ENCODE measurements at places on chromosomes 7 and 10. TPM values are rescaled to one million over a fixed set of nuclear protein-coding genes. Genes with fewer than 3 reads are reported as not detected.

DNA sequence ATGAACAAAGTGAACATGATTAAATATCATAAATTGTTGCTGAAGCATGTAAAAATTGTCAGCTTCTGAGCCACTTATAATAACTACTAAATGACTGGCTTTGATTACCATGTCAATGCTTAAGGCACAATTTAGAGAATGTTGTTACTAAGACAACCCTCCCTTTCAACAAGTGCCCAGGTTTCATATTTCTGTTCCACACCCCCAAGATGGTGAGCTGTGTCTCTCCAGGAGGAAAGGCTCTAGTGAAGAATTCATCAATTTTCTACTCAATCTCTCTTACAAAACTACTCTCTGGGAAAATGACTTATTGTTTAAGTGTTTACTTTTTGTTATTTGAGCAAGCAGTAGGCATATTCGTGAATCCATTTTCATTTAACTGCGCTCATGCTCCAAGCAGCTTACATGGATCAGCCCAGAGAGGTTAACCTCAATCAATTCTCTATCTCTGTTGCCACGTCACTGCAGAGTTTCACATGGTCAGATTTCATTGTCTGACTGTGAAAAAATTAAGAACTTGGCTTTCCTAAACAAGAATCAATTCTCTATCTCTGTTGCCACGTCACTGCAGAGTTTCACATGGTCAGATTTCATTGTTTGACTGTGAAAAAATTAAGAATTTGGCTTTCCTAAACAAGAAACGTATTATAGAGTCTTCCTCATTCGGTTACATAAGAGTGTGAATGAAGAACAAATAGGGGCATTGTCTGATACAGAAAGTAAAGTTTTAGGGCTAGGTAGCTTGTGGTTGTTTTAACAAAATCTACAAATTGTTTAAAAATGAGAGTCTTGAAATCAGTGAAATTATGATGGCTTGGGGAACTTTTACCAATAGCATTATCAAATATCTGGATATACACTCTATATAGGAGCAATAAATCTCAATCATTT, 49.7 kb downstream of the CCDC71L start:
- no peak for DNase-seq
- H3K4me1 ChIP-seq = peaks cover 59% of the 10 kb centered on the region
- H3K27ac ChIP-seq = no peak overlapping the region
- no peak overlapping the region for H3K4me3 ChIP-seq
- no peaks in the 10 kb centered on the region for H3K27me3 ChIP-seq
- H3K36me3 ChIP-seq = no peaks in the 10 kb centered on the region

DNA sequence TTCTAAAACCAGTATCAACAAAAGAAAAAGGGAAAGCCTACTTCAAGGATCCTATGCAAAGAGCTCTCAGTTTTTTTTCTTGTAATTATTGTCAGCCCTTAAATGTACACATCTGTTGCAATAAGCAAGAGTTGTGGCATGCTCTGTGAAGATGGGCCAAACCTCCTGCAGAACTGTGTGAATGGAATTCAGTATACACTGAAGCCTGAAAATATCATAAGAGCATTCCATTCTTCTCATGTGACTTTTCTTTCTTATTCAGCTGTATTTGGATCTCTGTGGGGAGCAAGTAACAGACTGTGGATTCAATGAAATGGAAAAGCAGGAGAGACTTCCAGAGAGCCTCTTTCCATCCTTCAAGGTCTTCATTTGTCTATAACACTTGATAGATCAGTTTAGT, 130.7 kb downstream of the SAMD9 start:
- H3K36me3 ChIP-seq = no peaks in the 10 kb centered on the region
- H3K4me3 ChIP-seq = no peak overlapping the region
- peak overlapping the region; percentile 78 for H3K27ac ChIP-seq
- no peak for DNase-seq
- peaks cover 22% of the 10 kb centered on the region for H3K4me1 ChIP-seq

DNA sequence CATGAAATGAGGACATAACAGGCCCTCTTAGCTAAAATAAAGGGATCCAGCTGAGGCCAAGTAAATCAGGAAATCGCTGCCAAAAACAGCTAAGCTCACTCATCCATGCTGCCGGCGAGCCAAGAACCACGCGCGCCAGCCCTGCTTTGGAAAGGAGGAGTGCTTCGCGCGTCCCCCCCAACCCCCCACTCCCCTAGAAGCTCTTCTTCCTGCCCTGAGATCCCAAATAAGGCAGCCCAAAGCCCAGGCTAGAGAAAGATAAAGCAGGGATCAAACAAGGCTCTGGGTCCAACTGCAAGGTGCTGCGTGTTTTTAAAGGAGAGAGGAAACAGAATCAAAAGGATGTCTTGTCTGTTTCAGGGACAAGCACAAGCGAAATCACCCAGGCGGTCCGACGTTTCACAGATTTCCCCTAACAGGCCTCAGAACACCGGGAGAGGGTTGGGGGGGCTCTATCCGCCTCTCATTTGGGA, 168.3 kb upstream of the AUTS2 start:
- H3K27ac ChIP-seq = no peak overlapping the region
- no peak for DNase-seq
- H3K36me3 ChIP-seq = peaks cover 2% of the 10 kb centered on the region
- peaks cover 7% of the 10 kb centered on the region for H3K4me1 ChIP-seq
- peaks cover 23% of the 10 kb centered on the region for H3K27me3 ChIP-seq

DNA sequence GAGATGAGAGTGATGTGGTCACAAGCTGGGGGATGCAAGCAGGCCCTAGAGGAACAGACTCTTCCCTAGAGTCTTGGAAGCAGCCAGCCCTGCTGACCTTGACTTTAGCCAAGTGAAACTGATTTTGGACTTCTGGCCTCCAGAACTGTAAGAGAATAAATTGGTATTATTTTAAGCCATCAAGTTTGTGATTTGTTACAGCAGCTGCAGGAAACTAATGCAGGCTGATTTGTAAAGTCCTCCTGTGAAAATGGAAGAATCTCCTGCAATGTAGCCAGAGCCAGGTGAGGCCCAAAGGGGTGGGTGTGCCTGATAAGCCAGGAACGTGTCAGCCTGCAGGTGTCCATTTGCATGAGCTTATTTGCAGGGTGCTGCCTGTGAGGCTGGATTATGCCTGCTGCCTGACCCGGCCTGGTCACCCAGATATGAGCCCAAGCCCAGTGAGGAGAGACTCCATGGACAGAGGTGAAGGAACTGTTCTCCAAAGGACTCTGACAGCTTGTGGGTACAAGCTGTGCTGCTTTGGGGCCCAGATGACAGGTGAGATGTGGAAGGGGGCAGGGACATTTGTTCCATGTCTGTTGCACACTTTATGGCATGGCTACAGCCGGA, 24.6 kb upstream of the PLEKHA1 start:
- peaks cover 4% of the 10 kb centered on the region for H3K27me3 ChIP-seq
- H3K36me3 ChIP-seq = no peaks in the 10 kb centered on the region
- peaks cover 3% of the 10 kb centered on the region for H3K4me1 ChIP-seq
- H3K27ac ChIP-seq = no peak overlapping the region
- DNase-seq = no peak
- no peak overlapping the region for H3K4me3 ChIP-seq

GRCh38 chr10:95312257-95312656, 21.5 kb upstream of the PDLIM1 start:
- no peaks in the 10 kb centered on the region for H3K36me3 ChIP-seq
- no peak overlapping the region for H3K4me3 ChIP-seq
- no peaks in the 10 kb centered on the region for H3K27me3 ChIP-seq
- peaks cover 42% of the 10 kb centered on the region for H3K4me1 ChIP-seq
- no peak for DNase-seq
- H3K27ac ChIP-seq = no peak overlapping the region

GRCh38 chr10:51269821-51270220, 195.5 kb downstream of the PRKG1 start:
- DNase-seq = no peak
- H3K27me3 ChIP-seq = no peaks in the 10 kb centered on the region
- H3K4me3 ChIP-seq = no peak overlapping the region
- no peak overlapping the region for H3K27ac ChIP-seq
- H3K36me3 ChIP-seq = no peaks in the 10 kb centered on the region

DNA sequence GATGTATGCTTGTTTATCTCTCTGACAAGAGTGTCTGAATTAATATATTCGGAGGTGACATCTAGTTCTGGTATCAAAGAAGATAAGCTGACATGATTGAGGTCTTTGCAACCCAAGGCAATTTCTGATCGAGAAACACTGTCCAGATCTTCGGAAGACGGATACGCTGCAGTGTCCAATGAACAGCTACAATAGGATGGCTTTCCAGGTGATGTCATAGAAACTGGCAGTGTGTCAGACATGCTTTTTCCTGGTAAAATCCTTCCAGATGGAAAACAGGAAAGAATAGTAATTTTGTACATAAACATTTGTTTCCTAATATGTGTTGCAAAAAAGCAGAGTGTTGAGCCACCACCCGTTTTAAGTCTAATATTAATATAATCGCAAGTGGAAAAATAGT, 33.4 kb downstream of the VWDE start:
- H3K4me1 ChIP-seq = no peaks in the 10 kb centered on the region
- H3K36me3 ChIP-seq = no peaks in the 10 kb centered on the region
- peaks cover 21% of the 10 kb centered on the region for H3K27me3 ChIP-seq
- no peak for DNase-seq

DNA sequence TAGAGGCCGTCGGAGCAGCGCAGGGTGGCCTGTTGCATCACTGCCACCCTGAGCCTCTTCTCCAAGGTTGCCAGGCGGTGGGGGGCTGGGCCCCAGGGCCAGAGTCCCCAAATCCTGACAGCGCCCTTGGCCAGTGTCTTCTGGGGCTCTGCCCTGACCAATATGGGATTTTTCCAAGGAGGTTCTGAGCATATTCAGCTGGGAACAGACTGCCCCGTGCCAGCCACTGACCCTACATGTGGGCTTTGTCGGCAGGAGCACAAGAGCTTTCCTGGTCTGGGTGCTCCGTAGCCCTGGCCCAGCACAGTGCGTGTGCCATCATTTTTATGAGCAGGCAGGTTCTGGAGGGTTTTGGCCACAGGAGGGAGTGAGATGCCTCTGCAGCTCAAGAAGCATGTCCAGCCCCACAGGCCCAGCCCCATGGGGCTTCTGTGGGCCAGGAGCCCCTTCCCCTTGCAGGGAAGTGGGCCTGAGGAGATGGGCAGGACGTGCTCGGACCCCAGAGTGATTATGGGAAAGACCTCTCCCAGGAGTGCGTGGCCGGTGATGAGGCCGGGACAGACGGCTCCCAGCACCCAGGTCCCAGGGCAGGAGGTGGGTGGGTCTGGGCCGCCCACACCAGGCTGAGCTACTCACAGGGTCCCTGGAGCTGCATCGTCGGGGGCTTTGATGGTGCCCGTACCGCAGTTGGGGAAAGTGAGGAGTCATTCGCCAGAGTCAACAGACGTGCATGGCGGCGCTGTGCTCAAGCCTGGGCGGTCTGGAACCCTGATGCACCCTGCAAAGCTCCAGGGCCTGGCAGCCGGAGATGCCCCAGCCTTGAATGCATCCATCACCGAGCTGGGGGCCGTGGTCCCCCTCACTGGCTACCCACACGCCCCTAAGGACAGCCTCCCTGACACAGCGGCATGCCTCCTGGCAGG, 66.6 kb downstream of the PWWP2B start:
- H3K27ac ChIP-seq = no peak overlapping the region
- H3K4me3 ChIP-seq = no peak overlapping the region
- H3K36me3 ChIP-seq = no peaks in the 10 kb centered on the region
- H3K27me3 ChIP-seq = no peaks in the 10 kb centered on the region
- peaks cover 2% of the 10 kb centered on the region for H3K4me1 ChIP-seq

- H3K27me3 ChIP-seq = no peaks in the 10 kb centered on the region
- DNase-seq = peak; percentile 41
- H3K4me3 ChIP-seq = no peak overlapping the region
Measured at GRCh38 chr7:157357129-157358040, 20.6 kb downstream of the DNAJB6 start.

DNA sequence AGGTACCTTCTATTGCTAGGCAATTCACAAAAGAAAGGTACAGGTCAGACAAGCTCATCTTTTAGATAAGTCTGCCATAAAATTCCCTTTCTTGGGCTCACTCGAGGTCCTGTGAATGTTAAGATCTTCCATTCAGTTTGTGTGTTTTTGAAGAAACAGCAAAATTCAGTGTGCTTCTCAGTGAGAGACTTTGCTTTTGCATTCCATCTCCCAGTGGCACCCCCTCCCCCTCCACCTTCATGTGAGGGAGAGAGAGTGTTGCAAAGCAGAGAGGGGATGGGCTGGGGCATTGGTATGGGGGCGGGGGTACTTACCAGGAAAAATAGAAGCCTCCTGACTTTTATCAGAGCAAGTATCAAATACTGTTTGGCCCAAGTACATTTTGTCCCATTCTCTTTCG, 3.8 kb upstream of the TECTB start:
- H3K27me3 ChIP-seq = peaks cover 2% of the 10 kb centered on the region
- H3K27ac ChIP-seq = no peak overlapping the region
- DNase-seq = no peak
- H3K4me3 ChIP-seq = no peak overlapping the region
- H3K36me3 ChIP-seq = no peaks in the 10 kb centered on the region
- H3K4me1 ChIP-seq = no peaks in the 10 kb centered on the region

GRCh38 chr7:137546671-137547070, 203.1 kb upstream of the PTN start:
- H3K27ac ChIP-seq = no peak overlapping the region
- peaks cover 29% of the 10 kb centered on the region for H3K36me3 ChIP-seq
- no peak for DNase-seq
- H3K4me1 ChIP-seq = peaks cover 5% of the 10 kb centered on the region

DNA sequence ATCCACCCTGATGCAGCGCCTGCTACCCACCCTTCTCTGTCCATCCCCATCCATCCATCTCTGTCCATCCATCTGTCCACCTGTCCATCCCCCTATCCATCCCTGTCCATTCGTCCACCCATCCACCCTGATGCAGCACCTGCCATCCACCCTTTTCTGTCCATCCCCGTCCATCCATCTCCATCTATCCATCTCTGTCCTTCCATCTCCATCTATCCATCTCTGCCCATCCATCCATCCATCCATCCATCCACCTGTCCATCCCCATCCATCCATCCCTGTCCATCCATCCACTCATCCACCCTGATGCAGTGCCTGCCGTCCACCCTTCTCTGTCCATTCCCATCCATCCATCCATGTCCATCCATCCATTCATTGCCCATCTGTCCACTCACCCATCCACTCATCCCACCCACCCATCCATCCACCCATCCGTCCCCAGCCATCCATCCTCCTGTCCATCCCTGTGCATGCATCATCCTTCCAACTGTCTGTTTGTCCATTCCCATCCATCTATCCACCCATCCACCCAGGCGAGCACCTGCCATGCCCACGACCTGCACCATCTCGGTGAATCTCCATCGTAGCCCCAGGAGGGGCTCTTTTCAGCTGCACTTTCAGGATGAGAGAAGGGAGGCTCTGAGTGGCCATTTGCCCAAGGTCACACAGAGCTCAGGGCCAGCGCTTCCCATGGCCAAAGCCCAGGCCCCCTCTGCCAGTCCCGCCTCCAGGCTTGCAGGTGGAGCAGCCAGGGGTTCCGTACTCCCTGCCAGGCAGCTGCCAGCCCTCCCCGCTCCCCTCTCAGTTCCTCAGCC, 137.4 kb downstream of the LHPP start:
- H3K27ac ChIP-seq = no peak overlapping the region
- no peak overlapping the region for H3K4me3 ChIP-seq
- H3K4me1 ChIP-seq = no peaks in the 10 kb centered on the region
- peak; percentile 74 for DNase-seq
- H3K27me3 ChIP-seq = no peaks in the 10 kb centered on the region
- no peaks in the 10 kb centered on the region for H3K36me3 ChIP-seq

TFPI2 gene
- 6.0 TPM for total RNA-seq

ERV3-1 gene
- 10.1 TPM for total RNA-seq

ZNF503 gene
- 26.0 TPM for total RNA-seq

OR2F1 gene
- total RNA-seq = not detected

MDFIC gene
- total RNA-seq = 12.7 TPM

PODXL gene
- 11.9 TPM for total RNA-seq

ZNF273 gene
- 3.4 TPM for total RNA-seq
